ENCODE measurements at places on chromosomes 16 and 17. TPM values are rescaled to one million over a fixed set of nuclear protein-coding genes. Genes with fewer than 3 reads are reported as not detected.

The RAP1GAP2 gene
- total RNA-seq: 0.42 TPM

The TEKT5 gene
- total RNA-seq: not detected

The SPIRE2 gene
- 0.14 TPM for total RNA-seq

The SPNS2 gene
- 6.2 TPM for total RNA-seq

The CHAD gene
- total RNA-seq: 0.76 TPM

The MRPS23 gene
- 27.2 TPM for total RNA-seq

The PERCC1 gene
- total RNA-seq: not detected
